GM23248 (cell line): ENCODE measurements at places on chromosomes 4 and X. TPM values are rescaled to one million over a fixed set of nuclear protein-coding genes. Genes with fewer than 3 reads are reported as not detected.

DNA sequence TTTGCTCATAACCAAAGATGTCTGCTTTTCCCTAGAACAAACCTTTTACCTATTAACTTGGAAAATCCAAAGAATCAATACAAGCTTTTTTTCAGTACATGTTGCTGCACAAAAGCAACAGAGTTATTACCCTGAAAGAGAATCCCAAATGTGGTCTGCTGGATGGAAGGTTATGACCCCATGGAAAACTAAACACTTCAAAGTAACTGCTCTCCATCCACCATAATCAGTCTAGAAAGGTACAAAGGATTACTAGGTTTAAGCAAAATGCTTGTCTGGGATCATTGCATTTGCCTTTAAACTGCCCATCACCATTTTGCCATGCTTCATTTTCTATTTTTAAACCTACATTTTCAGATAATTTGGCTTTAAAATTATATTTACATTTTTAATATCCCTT, 11.7 kb downstream of the MMRN1 start:
- no peak for DNase-seq
- no peak overlapping the region for H3K27ac ChIP-seq
- no peaks in the 10 kb centered on the region for H3K36me3 ChIP-seq
- no peaks in the 10 kb centered on the region for H3K4me1 ChIP-seq

DNA sequence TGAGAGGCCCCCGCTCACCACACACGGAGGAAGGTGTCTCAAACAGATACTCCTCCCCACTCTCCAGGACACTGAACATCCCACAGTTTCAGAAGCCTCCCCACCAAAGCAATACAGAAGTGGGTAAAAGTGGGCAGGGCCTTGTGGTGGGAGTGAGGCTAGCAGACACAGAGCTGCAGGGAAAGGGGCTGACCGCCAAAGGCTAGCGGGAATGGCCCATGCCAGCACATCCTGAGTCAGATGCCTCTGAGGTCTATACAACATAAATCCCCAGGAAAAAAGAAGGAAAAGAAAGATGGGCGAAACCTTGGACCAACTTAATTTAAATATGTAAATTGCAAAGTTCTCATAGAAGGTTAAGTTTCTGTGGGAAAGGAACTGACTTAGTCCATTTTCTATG, 21.9 kb upstream of the ARHGAP10 start:
- no peak overlapping the region for H3K4me3 ChIP-seq
- H3K27ac ChIP-seq: no peak overlapping the region
- no peaks in the 10 kb centered on the region for H3K27me3 ChIP-seq

- no peak overlapping the region for H3K4me3 ChIP-seq
- no peak for DNase-seq
- H3K27me3 ChIP-seq: no peaks in the 10 kb centered on the region; the same call in 1 of the 2 replicates
- no peaks in the 10 kb centered on the region for H3K4me1 ChIP-seq
- H3K27ac ChIP-seq: no peak overlapping the region
Measured at GRCh38 chr4:48178931-48179330, 44.9 kb upstream of the TXK start.

DNA sequence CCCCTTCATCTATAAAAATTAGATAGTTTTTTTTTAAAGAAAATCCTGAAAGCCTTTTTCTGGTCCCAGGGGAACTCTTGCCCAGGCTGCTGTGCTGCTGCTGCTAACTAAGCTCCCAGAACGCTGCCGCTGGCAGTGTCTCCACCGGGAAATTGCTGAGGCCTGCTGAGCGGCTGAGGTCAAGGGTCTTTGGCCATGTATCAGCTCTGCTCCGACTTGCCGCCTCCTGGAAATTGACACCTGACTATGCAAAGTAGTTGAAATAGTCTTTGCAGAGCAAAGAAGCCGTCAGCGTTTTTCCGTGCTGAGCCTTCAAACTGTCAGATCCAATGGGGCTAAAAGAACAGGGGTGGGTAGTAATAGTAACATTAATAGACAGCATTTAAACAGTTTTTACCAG, 839 bp downstream of the QDPR start:
- H3K36me3 ChIP-seq: no peaks in the 10 kb centered on the region
- DNase-seq: peak; percentile 46
- peaks cover 12% of the 10 kb centered on the region; the same call in 1 of the 2 replicates for H3K27me3 ChIP-seq
- peak overlapping the region; percentile 91 for H3K4me3 ChIP-seq
- H3K4me1 ChIP-seq: no peaks in the 10 kb centered on the region
- H3K27ac ChIP-seq: peak overlapping the region; percentile 46

- no peaks in the 10 kb centered on the region for H3K36me3 ChIP-seq
- no peak overlapping the region for H3K4me3 ChIP-seq
- H3K27ac ChIP-seq: no peak overlapping the region
- no peaks in the 10 kb centered on the region for H3K27me3 ChIP-seq
- H3K4me1 ChIP-seq: no peaks in the 10 kb centered on the region
Measured at GRCh38 chrX:69510914-69511513, 6.9 kb downstream of the NALF2 start.

- H3K27ac ChIP-seq: no peak overlapping the region
- no peaks in the 10 kb centered on the region for H3K4me1 ChIP-seq
- no peaks in the 10 kb centered on the region for H3K27me3 ChIP-seq
- no peaks in the 10 kb centered on the region for H3K36me3 ChIP-seq
- DNase-seq: peak; percentile 47
Measured at GRCh38 chrX:58025979-58026378, 115.7 kb upstream of the ZXDA start.

GRCh38 chrX:15985937-15986336, 131.3 kb upstream of the AP1S2 start:
- peaks cover 11% of the 10 kb centered on the region for H3K4me1 ChIP-seq
- no peaks in the 10 kb centered on the region for H3K27me3 ChIP-seq
- DNase-seq: no peak
- no peaks in the 10 kb centered on the region for H3K36me3 ChIP-seq

DNA sequence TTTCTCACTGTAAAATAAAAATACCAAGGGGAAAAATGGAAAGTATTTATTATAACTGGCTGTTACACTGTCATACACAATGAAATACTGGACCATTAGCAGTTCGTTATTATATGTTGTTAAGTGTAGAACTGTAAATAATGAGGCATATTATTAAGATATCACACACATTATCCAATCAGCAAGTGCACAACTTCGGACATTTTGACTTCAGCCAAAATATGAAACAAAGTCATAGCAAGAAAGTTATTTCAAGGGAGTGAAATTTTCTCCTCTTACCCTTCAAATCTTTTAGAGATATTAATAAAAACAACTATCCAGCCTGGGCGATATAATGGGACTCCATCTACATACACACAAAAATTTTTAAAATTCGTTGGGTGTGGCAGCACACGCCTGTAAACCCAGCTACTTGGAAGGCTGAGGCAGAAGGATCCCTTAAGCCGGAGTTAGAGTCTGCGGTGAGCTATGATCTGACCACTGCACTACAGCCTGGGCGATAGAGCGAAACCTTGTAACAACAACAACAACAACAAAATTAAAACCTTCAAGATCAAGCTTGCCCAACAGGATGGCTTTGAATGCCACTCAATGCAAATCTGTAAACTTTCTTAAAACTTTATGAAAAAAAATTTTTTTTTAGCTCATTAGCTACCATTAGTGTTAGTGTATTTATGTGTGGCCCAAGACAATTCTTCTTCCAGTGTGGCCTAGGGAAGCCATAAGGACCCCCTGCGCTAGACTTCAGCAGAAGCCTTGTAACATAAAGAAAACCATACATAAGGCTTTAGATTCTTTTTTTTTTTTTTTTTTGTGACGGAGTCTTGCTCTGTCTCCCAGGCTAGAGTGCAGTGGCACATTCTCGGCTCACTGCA, 1.3 kb upstream of the CISD2 start:
- peak overlapping the region; percentile 97 for H3K27ac ChIP-seq
- H3K4me3 ChIP-seq: peak overlapping the region; percentile 92
- DNase-seq: no peak
- H3K36me3 ChIP-seq: no peaks in the 10 kb centered on the region
- no peaks in the 10 kb centered on the region for H3K27me3 ChIP-seq

DNA sequence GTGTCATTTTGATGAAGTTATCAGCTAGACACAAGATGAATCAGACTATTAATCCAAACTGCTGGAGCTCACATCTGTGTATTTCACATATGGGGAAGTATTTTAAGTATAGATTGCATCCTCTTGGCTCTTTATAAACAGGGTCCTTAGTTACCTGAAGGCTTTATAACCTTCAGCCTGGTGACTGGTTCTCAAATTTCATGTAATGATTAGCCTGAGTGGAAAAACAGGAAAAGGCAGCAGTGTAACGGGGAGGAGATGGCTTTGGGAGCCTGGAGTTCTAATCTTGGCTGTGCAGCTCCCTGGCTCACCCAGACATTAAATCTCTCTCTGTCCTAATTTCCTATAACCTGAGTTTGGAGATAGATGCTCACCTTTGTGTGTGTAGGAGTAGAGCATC, 103.8 kb upstream of the HPF1 start:
- H3K27me3 ChIP-seq: peaks cover 10% of the 10 kb centered on the region; the same call in 1 of the 2 replicates
- H3K4me3 ChIP-seq: no peak overlapping the region
- no peak overlapping the region for H3K27ac ChIP-seq
- DNase-seq: no peak
- no peaks in the 10 kb centered on the region for H3K4me1 ChIP-seq
- no peaks in the 10 kb centered on the region for H3K36me3 ChIP-seq

NDST3 gene
- polyA plus RNA-seq: not detected in 2 replicates

SPATA4 gene
- polyA plus RNA-seq: 0.73 and 0.90 TPM in 2 replicates

SH3BGRL gene
- polyA plus RNA-seq: 169 and 172 TPM in 2 replicates

BGN gene
- polyA plus RNA-seq: 308 and 314 TPM in 2 replicates

ZNF518B gene
- 9.0 TPM in 2 replicates for polyA plus RNA-seq
